ENCODE measurements at places on chromosomes 16 and 17.

GRCh38 chr16:49529411-49530045 is 155.9 kb downstream of the C16orf78 start:
- DNase-seq, result no peak

- no peak for DNase-seq
Measured at GRCh38 chr17:81039096-81039495, 4.1 kb downstream of the BAIAP2 start.

- DNase-seq, result no peak
Measured at GRCh38 chr17:62186841-62187240, 121.8 kb upstream of the MED13 start.

GRCh38 chr17:13597723-13598347 is 3.9 kb downstream of the HS3ST3A1 start:
- DNase-seq, result no peak

- no peak for DNase-seq
Measured at GRCh38 chr16:89106533-89107202, 13.0 kb downstream of the ACSF3 start.
